ENCODE measurements at places on chromosomes 1 and 21. TPM values are rescaled to one million over a fixed set of nuclear protein-coding genes. Genes with fewer than 3 reads are reported as not detected.

DNA sequence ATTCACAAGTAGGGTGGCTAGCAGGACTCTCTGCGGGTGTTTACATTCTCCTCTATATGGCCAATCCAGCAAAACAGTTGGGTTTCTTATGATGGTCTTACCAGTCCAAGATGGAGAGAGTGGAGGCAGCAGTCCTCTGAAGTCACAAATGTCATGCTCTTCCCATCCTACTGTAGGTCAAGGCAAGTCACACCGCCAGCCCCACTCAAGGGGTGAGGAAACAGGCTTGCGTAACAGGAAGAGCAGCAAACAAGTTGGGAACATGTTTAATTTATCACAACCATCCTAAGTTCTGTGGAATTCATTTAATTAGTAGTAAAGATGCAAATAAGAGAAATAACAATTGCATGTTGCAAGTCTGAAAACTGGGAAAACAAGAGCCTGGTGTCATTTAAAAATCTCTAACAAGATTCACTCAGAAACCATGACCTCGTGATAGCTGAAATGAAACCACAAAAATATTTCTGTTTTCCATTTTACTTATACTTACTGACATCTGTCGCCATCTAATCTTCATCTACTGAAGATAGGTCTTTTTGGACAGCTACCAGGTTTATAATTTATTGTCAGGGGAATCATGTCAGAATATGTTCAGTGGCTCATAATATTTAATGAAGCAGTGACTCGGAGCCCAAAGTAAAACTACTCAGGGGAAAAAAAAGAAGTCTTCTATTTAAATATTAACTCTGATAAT is 349.1 kb upstream of the FMN2 start:
- no peak for DNase-seq

GRCh38 chr1:160131803-160132565 is 16.4 kb downstream of the ATP1A2 start:
- DNase-seq, result no peak

- no peak for DNase-seq
Observed at GRCh38 chr1:5980314-5981008, 11.8 kb downstream of the NPHP4 start.

GJC2 gene
- 17.1 TPM for total RNA-seq

DNA sequence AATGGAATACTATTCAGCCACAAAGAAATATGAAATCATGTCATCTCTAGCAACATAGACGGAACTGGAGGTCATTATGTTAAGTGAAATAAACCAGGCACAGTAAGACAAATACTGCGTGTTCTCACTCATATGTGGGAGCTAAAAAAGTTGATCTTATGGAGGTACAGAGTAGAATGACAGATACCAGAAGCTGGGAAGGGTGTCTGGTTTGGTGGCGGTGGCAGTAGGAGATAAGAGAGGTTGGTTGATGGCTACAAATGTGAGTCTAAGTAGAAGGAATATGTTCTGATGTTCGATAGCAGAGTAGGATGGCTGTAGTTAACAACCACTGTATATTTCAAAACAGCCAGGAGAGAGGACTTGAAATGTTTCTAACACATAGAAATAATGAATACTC is 121.6 kb downstream of the PLPPR4 start:
- no peak for DNase-seq

DMBX1 gene
- total RNA-seq, result 0.10 TPM

ANKRD45 gene
- total RNA-seq, result 8.8 TPM

GRCh38 chr1:59215766-59216291 is 81.1 kb upstream of the FGGY start:
- DNase-seq, result no peak

GRCh38 chr1:18539171-18539570 is 58.4 kb downstream of the KLHDC7A start:
- no peak for DNase-seq

GRCh38 chr1:4678066-4678717 is 23.8 kb downstream of the AJAP1 start:
- DNase-seq, result no peak
